ENCODE measurements at places on chromosomes 5 and 9.

DNA sequence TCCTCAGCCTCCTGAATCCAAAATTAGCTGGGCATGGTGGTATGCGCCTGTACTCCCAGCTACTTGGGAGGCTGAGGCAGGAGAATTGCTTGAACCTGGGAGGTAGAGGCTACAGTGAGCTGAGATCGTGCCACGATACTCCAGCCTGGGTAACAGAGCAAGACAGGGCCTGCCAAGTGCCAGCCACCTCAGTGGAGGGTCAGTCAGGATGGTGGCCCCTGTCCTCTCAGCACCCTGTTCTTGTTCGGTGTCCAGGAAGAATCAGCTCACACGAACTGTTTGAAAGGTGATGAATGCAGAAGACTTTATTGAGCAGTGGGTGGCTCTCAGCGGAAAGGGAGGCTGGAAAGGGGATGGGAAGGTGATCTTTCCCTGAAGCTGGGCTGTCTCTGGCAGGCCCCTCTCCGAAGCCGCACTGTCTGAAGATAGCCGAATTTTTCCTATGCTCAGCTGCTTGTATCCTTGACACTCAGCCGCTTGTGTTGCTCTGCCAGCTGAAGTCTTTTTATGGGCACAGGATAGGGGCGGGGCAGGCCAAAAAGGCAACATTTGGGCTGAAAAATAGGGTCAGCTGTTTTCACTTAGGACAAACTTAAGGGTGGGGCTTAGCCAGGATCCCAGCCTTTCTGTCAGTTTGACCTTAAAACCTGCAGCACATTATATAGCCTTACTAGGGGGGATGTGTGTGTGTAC lies 50.9 kb downstream of the UBE2R2 start:
- peak; percentile 10 for DNase-seq

GRCh38 chr9:2043881-2044462 lies 28.8 kb downstream of the SMARCA2 start:
- no peak for DNase-seq

DNA sequence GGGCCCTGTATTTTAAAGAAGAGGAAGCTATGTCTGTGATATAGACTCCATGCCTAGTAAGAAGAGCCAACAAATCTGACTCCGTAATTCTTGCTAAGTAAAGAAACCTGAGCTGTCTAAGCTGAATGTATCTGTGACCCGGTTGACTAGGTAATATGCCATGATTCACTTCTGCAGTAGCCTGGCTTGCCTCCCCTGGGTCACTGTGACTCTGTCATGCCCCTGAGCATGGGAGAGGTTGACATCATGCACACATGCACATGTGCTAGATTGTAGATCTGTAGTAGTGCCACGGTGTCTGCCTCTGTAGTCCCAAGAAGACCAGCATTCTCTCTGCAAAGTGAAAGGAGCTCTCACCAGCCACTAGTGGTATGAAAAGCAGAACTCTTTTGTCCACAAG lies 9.1 kb downstream of the SLC22A5 start:
- DNase-seq, result no peak

GRCh38 chr5:1076406-1076805 lies 35.5 kb downstream of the SLC12A7 start:
- DNase-seq, result no peak

Measured in fibroblast of pulmonary artery (primary cell).